ENCODE measurements at places on chromosomes 7 and 10.

DNA sequence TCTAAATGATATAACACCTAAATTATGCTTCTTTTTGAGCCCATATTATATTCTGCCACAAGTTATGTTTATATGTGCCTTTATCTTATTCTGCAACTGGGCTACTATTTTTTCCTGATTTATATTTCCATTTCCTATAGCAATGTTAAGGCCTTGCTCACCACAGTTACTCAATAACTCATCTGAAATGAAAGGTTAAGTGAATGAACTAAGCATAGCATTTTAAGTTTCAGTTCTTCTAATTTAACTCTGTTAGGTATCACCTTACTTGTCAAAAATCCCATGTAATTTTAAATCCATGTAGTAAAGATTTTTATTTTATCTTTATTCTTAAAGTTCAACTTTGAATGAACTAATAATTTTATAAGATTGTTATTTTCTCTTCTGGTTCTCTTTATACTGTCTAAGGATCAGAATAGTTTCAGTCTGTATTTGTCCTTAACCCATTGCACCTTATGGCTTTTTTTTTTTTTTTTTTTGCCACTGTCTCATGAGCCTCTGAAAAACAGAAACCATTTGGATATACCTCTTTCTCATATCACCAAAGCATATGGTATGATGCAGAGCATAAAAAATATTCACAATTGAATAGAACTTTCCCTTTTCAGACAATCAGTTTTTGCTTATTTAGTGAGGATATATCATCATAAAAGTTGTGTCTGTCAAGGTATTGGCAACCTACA is 301.8 kb upstream of the ZWINT start:
- DNase-seq: no peak

GRCh38 chr7:157928808-157929425 is 592.1 kb downstream of the DNAJB6 start:
- no peak for DNase-seq

DNA sequence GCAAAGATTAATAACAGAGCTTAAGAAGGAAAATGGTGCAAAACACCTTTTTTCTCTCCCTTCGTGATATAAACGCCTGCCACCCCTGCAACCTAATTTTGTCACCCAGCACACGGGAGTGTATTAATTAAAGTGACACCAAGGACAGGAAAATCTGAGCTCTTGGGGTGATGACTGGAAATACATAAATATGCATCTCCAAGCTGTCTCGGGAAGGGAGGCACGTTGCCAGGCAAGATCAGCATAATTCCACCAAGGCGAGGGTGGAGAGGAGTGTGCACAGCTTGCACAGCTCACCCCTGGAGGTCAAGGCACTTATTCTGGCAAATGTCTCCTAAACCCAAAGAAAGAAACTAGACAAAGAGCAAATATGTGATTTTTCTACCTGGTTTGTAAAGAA is 700.9 kb downstream of the GRID1 start:
- DNase-seq: no peak

- DNase-seq: no peak
These were observed 145.3 kb downstream of the SFMBT2 start for GRCh38 chr10:7265396-7266123.

- no peak for DNase-seq
These were observed 9.0 kb downstream of the DENND2A start for GRCh38 chr7:140631602-140632001.

GRCh38 chr10:58326967-58327381 is 7.8 kb upstream of the UBE2D1 start:
- DNase-seq: peak; percentile 41

GRCh38 chr10:44787480-44788075 is 123.6 kb upstream of the TMEM72 start:
- DNase-seq: no peak

- DNase-seq: peak; percentile 78
These were observed 7.0 kb downstream of the WDR91 start for GRCh38 chr7:135204341-135204749.

GRCh38 chr10:60975716-60976115 is 31.7 kb upstream of the RHOBTB1 start:
- no peak for DNase-seq

GRCh38 chr7:94029976-94030375 is 25.8 kb upstream of the BET1 start:
- DNase-seq: no peak

DNA sequence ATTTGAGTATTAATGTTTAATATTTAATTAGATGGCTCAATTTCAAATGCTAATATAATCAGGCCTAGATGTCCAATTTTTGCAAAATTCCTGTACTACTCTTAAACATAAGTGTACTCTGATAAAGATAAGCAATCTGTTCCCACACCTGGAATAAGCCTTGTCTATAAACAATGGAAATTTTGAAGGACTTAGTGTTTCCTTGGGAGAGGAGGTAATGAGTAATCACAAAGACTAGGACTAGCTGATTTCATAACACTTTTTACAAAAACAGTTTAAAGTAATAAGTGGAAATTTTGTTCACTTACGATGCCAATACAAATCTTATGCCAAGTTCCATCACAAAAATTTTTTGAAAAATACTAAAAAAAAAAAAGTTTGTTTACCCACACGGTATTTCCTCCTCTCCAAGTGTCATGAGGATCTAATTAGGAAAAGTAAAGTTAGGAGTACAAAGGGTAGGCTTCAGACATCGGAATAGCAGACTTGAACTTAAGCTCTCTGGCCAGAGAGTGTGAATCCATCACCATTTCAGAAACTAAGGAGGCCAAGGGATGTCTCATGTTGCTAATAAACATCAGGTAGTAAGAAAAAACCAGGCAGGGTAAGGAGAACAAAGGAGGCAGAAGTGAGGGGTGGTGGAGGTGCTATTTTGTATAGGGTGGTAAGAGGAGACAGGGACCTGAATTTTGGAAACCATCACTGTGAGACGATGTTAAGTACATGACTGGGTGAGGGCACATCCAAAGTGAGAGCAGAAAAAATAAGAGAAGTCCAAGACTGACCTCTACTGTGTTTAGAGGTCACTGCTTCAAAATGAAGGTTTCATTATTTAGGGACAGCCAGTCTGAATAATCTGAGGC is 61.3 kb downstream of the RAPGEF5 start:
- DNase-seq: peak; percentile 14

- DNase-seq: no peak
These were observed 34.5 kb downstream of the ASB13 start for GRCh38 chr10:5631936-5632335.

DNA sequence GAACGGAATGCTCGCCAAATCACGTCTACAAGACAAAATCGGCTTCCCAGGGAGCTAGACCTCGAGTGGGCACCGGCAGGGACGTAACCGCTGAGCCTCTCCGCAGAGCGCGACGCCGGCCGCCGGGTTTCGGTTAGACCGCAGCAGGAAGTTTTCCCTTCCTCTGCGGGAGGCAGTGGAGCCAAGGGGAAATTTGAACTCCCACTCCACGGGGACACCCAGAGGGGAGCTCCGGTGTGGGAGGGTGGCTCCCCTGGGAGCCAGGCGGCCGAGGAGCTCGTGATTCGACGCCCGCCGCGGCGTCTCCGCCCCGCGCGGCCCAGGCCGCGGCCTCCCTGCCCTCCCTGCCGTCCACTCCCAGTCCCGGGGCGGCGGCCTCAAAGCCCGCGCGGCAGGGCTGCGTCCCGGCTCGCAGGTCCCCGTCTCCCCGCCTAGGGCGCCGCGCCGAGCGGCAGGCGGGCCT is 426 bp downstream of the SYPL1 start:
- DNase-seq: no peak

GRCh38 chr10:123766012-123766411 is 99.9 kb downstream of the GPR26 start:
- DNase-seq: no peak

- DNase-seq: no peak
These were observed 67.2 kb downstream of the COBL start for GRCh38 chr7:51249187-51249945.

- no peak for DNase-seq
These were observed 127.4 kb downstream of the ZNF365 start for GRCh38 chr10:62501547-62501946.

- DNase-seq: no peak
These were observed 40.0 kb downstream of the ETV1 start for GRCh38 chr7:13949445-13949844.

DNA sequence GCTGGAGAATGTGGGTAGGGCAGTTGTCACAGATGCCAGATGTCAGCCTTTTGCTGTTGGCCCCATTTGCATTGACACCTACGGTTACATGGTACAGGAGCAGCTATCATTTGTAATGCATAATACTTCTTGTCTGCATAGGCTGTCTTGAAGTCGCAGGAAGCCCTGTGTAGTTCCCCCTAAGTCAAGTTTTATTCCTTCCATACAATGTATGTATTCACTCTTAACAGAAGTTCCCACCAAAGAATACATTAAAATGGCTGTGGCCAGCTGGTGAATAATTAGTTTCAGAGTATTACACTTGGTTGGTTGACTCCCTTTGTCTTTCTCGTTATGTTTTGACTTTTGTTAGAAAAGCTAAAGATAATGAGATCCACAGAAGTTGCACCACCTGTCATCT is 1169.0 kb downstream of the REEP3 start:
- DNase-seq: no peak

GRCh38 chr10:15068802-15069201 is 19.8 kb downstream of the ACBD7 start:
- no peak for DNase-seq

DNA sequence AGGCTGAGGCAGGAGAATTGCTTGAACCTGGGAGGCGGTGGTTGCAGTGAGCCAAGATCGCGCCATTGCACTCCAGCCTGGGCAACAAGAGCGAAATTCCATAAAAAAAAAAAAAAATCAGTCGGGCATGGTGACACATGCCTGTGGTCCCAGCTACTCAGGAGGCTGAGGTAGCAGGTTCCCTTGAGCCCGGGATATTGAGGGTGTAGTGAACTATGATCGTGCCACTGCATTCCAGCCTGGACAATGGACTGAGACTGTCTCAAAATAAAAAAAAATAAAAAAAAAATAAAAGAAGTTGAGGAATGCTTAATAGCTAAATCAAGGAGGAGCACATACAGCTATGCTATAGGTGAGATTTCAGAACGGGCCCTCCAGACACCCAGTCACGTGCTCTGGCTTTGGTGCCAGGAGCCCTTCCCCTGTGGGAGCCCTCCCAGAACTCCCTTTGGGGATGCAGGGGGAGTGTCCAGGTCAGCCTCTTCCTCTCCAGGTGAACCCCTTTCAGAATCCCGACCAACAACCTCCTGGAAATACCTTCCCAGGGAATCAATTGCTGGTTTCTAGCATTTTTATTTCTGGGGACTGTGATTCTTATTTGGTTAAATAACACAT is 42.9 kb upstream of the CTBP2 start:
- no peak for DNase-seq

DNA sequence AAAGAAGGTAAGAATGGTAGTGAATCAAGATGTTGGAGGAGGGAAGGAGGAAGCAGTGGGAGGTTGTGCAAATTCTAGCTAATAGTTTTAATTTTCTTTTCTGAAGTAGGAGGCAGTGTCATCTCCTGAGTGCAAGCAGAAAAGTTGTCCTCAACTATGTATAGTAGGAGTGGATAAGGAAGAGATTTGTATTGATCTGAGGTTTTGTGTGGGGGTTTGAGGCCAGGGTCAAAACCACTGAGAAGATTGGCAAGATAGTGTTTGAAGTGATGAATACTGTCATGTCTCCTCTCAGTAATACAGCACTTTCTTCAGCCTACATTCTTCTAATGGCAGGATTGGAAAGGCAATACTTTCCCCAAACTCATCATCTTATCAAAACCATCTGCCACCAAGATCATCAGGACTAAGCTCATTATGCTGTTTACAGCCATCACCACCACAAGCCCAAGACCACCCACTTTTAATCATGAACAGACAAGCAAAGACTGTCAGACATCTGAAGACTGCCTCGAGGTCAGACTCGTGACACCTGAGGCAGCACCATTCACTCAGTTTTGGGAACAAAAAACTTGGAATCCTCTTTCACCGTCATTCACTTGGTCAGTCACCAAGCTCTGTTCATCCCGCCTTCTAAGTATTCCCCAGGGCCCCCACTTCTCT is 1.5 kb upstream of the MIOS start:
- DNase-seq: no peak

DNA sequence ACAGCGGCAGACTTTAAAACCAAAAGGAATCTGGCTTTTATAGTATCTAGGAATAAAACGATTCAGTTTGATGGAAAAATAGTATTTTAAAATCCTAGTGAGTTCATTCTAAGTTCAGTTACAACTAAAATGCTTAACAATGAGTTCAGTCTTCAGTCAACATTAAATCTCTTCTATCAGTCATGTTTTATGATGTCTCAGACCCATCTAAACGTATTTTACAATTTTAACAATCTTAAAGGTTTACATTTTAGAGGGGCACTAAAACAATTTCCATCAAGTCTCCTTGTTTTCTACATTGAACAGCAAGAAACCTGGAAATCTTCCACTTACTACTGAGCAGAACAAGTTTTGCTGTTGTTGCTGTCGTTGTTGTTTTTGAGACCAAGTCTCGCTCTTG is 10.0 kb downstream of the SVOPL start:
- DNase-seq: no peak

DNA sequence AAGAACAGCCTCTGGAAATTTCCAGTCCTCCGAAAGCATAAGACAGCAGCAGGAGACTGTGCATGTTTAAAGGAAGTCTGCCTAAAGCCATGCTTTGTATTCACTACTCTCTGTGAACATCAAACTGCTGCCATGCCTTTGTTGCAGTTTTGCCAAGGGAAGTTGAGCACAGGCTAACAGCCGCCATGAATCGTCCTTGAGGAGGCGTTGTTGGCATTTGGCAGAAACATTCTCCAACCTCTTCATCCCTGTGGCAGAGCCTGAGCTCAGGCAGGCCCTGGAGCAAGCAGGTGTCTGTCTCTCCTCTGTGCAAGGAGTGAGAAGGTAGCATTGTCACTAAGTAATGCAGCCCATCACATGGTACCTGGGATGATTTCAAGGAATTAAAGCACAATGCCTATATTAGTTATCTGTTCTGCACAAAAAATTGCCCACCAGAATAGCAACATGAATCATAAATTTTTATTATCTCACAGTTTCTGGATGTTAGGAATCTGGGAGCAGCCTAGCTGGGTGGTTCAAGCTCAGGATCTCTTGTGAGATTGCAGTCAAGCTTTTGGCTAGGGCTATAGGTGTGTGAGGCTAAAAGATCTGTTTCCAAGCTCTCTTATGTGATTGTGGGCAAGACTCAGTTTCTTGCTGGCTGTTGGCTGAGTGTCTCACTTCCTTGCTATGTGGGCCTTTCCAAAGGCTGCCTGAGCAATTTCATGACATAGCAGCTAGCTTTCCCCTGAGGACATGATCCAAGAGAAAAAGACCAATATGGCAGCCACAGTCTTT is 46.5 kb upstream of the KIAA1217 start:
- no peak for DNase-seq
